Activated naive CD4-positive, alpha-beta T cell treated with anti-CD3 and anti-CD28 coated beads, Interleukin-2, amount 50 U/mL, for 16 hours (primary cell): ENCODE measurements at places on chromosomes 13 and 19.

- no peak for DNase-seq
Measured at GRCh38 chr13:35378939-35379338, 97.5 kb downstream of the MAB21L1 start.

GRCh38 chr13:113886561-113887112, 22.8 kb upstream of the GAS6 start:
- no peak for DNase-seq

- no peak for DNase-seq
Measured at GRCh38 chr13:111251646-111252445, 68.6 kb upstream of the TEX29 start.

GRCh38 chr13:107373551-107373950, 805.6 kb upstream of the ARGLU1 start:
- no peak for DNase-seq

DNA sequence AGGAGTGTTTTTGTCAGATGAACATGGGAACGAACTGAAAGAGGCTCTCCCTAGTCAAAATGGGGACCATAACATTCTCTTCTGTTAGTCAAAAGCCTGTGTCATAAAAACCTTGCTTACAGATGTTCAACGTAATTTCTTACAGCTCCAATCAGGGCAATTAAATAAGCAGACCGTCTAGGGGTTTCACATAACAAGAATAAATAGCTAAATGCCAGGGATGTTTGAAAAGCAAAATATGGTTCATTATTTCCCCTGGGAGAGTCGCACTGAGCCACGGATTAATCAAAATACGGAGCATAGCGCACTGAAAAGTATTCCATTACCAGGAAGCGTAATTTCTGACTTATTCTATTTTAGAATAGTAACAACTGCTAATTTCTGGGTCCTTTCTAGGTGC, 63.7 kb upstream of the MRI1 start:
- DNase-seq: no peak

- no peak for DNase-seq
Measured at GRCh38 chr13:40985381-40986100, 33.6 kb downstream of the ELF1 start.

GRCh38 chr13:90477216-90477615, 870.3 kb upstream of the MIR17HG start:
- no peak for DNase-seq

GRCh38 chr13:46850214-46850613, 46.6 kb downstream of the HTR2A start:
- DNase-seq: no peak

DNA sequence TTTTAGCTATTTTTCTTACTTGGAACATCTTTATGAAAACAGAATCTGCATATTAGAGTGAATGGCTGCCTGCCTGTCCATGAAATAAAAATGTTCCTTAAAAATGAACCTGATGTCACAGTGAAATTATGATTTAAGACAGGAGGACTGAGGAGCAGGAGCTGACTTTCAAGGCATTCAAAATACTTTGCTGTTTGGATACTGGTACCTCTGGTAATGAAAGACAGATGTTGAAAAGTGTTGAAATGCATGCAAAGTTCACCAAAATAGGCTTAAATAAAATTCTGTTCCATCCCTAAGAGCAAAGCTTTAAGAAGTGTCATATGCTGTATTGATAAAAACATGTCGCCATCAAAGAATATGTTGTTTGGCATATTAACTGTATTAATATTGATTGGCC, 1.7 kb downstream of the ARHGEF7 start:
- no peak for DNase-seq

DNA sequence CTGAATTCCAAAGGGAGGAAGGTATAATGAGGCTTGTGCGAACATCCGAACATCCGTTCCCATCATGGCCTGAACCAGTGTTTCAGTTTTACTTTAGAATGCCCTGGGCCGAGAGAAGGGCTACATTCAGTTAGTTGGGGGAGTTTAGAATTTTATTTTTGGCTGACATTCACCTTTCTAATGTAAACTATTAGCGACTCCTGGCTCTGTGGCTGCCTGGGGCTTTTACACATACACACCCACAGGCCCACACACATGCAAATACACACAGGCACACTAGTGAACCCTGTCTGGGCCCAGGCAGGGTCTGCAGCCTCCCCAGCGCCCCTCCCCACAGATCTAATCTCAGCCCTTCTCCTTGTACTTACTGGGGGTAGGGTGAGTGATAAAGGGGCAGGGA, 6.1 kb downstream of the GAPDHS start:
- no peak for DNase-seq

GRCh38 chr19:6359568-6360341, 1.6 kb upstream of the CLPP start:
- no peak for DNase-seq

GRCh38 chr19:16327911-16328823, 3.5 kb downstream of the KLF2 start:
- DNase-seq: peak; percentile 42

DNA sequence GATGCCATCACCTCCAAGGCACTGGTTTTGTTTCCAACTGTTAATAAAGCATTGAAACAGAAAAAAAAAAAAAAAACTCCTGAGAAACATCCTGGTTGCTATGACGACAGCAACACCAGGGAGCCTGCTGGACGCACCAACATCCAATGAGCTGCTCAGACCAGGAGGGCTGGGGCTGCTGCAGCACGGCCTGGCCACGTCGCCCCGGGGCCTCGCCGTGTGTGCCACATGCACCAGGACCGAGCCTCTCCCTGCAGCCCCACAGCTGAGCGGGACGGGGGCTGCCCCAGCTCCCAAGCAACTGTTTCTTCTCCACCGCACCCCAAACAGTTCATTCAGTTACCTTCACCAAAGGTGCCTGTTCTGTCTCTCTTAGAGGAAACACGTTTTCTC, 54.5 kb downstream of the RASA3 start:
- DNase-seq: no peak

DNA sequence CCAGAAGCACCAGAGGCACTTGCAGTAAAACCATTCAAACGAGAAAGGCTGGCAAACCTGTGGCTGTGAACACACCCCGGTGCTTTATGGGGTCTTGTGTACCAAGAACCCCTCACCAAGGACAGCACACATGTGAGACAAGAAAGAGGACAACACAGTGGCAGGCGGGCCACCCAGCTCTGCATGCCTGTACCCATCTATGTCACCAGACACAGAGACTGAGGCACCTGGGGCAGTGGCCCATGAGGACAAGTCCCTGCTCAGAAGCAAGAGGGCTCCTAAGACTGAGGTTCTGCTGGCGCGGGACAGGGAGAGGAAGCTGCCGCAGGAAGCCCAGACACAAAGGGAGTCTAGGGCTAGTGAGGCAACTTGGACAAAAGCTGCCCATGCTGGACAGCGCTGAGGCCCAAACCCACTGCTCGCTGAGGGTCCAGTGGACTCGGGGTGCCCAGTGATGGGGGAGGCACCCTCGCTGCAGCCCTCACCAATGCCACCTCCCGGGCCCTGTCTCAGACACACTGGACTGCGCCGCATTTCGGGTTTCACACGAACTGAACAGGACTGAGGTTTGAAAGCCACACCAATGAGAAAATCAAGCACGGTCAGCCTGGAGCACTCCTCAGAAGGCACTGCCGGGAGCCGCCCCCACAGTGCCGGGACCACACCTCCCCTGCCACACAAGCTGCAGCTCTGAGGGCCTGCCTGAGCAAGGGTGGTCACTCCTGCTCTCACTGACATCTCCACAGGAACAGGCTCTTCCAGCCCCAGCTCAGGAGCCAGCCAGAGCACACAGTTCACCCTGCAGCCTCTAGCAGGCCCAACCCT, 232.7 kb downstream of the TUBA3C start:
- DNase-seq: no peak

GRCh38 chr19:8158411-8159074, 9.2 kb upstream of the FBN3 start:
- DNase-seq: no peak

GRCh38 chr19:1986357-1987162, 29.0 kb downstream of the BTBD2 start:
- DNase-seq: no peak

DNA sequence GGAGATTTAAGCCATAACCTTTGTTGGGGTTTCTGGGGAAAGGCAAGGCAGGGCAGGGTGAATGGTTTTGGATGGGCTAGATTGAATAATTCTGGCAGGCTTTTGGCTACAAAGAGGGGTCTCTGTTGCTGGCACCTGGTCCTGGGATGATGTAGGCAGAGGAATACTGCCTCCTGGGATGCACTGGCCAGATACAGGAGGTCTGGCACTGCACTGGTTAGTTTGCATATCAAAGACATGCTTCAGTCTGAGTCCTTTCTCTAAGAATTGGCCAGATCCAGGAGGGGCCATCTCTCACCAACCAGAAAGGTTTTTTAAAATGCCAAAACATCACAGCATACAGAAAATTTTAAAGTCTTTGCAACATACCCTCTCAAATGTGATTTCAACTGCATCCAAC, 8.0 kb upstream of the MEDAG start:
- no peak for DNase-seq

- DNase-seq: no peak
Measured at GRCh38 chr19:16524991-16525734, 17.1 kb downstream of the CHERP start.

DNA sequence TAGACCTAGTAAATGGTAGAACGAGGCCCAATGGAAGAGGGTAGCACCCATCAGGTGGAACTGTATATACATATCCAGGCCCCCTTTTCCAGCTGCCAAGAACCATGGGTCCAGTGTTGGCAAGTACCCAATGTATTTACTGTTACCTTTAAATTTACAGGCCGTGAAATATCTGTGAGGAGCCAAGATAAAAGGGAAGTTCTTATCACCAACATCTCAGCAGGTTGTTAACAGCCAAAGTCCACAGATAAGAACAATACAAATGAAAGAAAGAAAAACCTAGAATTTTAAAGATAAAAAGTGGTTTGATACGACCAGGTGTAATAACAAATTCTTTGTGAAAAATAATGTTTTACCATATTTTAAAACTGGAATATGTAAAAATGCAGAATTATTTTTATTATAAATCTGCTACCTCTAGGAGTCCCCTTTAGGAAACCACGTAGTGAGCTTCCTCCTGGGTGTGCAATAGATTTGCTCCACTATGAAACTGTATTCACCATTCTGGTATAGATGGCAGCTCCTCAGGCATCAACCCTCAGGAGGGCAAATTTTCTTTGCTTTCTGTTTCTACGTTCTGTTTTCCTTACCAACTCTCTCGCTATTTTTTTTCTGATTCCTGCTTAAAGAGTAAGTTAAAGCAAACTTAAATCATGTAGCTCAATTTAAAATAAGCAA, 292.2 kb upstream of the SLC10A2 start:
- DNase-seq: no peak

DNA sequence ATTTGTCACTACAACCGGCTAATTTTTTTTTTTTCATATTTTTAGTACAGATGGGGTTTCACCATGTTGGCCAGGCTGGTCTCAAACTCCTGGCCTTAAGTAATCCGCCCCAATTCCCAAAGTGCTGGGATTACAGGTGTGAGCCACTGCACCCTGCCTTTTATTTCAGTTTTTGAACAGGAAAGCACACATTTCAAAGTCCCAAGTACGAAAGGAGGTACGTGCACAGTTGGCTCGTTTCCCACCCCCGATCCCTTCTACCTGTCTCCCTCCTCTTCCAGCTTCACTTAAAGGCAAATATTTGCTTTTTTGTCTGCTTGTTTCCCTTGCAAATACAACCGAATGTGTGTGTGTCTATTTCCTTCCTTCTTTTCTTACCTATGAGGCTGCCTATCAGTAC, 30.5 kb downstream of the ZIC5 start:
- no peak for DNase-seq

GRCh38 chr19:10551698-10552301, 8.1 kb downstream of the ATG4D start:
- DNase-seq: peak; percentile 46

GRCh38 chr13:78254113-78254512, 335.5 kb upstream of the EDNRB start:
- DNase-seq: no peak
